Epithelial cell of esophagus (primary cell): ENCODE measurements at places on chromosomes 7 and 10.

DNA sequence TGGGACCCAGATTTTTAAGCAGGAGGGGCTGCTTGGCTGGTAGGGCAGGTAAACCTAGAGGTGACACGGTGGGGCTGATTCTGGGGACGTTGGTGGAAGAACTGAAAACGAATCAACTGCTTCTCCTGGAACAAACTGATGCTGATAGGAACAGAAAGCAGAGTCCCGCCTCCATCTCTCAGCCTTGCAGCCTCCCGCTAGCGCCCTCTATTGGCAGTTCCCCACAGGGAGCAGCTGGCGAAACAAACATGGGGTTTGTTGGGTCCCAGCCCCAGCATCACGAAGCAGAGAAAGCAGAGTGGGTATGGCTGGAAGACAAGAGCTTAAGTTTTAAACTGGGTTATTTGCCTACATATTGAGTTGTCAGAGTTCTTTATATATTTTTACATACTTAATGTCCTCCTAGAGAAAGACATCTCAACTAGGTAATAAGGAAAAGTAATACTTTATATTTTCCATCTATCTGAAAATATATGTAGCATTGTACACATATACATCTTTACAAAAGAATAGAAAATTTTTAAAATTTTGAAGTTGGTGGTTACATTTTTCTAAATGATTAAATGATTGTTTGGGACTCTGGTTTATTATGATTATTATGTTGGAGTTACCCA, 42.3 kb upstream of the FOXI2 start:
- DNase-seq, result peak; percentile 11

GRCh38 chr10:75884808-75885207, 453.4 kb downstream of the LRMDA start:
- no peak for DNase-seq

GRCh38 chr10:74901301-74901700, 74.9 kb downstream of the KAT6B start:
- no peak for DNase-seq

DNA sequence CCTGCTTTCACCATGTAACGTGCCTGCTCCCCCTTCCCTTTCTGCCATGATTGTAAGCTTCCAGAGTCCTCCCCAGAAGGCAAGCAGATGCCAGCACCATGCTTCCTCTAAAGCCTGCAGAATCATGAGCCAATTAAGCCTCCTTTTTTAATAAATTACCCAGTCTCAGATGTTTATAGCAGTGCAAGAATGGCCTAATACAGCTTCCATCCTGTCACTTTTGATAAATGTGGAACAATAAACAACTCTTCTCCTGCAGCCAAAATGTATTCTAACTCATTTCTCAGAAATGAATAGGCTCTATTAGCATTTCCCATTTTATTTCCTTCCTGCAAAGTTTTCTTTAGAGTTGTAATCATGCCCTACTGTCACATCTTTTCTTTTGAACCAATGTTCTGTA, 43.4 kb downstream of the C7orf25 start:
- DNase-seq, result no peak

DNA sequence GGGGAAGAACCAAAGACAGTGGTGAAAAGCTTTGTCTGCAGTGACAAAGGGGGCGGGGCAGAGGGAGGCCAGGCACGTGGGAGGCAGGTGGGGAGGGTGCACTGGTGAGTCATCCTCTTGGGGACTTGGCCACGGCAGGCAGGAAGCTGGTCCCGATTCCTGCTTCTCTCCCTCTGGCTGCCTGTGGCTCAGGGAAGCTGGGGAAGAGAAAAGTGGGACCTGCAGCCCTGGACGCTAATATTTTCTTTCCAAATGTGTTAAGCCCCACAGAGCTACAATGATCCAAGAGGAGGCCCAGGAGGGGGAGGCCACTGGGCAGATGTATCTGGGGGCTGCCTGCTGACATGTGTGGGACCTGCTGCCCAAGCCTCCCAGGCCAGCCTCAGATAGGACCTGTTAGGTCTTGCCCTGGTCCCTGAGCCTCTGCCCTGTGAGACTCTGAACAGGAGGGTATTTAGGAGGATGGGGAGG, 231.8 kb downstream of the KCNMA1 start:
- peak; percentile 67 for DNase-seq

DNA sequence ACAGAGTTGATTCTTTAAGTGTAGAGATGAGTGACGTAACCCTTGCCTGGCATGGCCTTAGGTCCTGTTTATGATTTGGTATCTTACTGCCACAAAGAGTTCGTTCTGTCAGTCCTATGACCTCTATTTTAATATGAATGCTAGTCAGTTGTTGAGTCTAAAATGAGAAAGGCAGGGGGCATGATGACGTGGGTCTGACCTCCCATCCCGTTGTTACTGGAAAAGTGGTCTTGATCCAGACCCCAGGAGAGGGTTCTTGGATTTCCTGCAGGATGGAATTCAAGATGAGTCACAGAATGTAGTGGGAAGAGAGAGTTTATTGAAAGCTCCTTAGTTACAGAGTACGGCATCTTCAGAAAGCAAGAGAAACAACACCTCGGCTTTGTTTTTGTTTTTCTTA, 317.0 kb upstream of the COBL start:
- no peak for DNase-seq

- no peak for DNase-seq
These were observed 295.9 kb downstream of the PTEN start for GRCh38 chr10:88159127-88159829.

DNA sequence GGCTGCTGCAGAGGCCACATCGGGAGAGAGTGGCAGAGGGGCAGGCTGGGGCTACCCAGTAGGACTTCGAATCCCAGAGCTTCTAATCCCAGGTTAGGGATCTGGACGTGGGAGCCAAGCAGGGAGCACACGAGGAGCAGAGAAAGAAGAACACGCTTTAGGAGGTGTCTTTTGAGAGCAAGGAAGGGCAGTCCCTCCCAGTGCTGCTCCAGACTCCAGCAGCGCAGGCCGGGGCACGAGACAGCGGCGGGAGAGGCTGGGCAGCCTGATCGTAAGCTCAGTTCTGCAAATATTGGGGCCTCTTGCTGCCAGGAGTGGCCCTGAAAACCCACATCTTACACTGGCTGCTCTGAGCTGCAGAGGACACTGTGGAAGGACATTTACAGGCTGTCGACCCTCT, 75.9 kb downstream of the HIPK2 start:
- DNase-seq, result no peak

GRCh38 chr7:75737856-75738603, 711 bp downstream of the HIP1 start:
- DNase-seq, result no peak

- no peak for DNase-seq
These were observed 27.8 kb upstream of the TMEM178B start for GRCh38 chr7:141045842-141046620.

DNA sequence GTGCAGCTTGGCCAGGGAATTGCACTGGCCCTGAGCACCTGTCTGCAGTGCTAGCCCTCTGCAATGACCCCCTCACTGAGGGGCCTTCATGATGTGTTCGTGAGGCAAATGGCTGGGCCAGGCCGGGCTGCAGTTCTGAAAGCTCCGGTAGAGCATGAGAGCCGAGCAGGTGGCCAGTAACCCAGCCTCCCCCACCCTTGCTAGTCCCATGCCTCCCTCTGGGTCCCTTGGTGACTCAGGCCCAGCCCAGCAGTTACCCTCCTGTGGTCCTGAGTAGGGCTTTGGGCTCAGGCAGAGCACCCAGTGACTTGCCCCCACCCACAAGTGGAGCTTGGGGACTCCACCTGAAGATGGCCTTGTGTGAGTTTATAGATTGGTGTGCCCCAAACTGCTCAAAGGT, 16.1 kb upstream of the CSGALNACT2 start:
- DNase-seq, result no peak

GRCh38 chr10:33739031-33739430, 404.6 kb upstream of the NRP1 start:
- DNase-seq, result no peak

- no peak for DNase-seq
These were observed 7.5 kb downstream of the EMX2 start for GRCh38 chr10:117550076-117550475.

DNA sequence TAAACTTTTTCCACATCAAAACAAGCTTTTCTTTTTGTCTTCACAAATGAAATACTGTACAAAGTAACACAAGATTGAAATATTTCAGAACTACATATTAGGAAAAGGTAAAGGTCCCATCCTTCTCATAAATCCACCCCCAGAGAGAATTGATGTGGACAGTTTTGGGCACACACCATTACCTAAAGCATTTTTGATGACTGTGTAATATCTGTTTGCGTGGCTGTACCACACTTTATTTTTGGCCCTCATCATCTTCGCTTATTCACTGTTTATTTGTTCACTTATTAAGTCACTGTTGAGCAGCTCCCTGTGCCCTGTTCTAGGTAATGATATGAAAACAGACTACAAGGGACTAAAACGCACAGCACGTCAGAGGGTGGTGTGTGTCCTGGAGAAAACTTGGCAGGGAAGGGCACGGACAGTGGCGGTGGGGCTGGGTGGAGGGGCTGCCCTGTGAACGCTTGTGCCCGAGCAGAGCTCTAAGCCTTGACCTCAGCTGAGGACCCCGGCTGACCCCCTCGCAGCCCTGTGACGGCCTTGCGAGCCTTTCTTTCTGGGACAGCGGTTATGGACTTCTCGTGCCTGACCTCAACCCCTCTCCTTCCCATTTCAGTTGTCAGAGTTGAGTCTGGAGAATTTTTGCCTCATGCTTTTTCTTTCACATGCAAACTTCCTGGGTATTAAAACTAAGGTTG, 241.3 kb downstream of the EMX2 start:
- DNase-seq, result no peak

DNA sequence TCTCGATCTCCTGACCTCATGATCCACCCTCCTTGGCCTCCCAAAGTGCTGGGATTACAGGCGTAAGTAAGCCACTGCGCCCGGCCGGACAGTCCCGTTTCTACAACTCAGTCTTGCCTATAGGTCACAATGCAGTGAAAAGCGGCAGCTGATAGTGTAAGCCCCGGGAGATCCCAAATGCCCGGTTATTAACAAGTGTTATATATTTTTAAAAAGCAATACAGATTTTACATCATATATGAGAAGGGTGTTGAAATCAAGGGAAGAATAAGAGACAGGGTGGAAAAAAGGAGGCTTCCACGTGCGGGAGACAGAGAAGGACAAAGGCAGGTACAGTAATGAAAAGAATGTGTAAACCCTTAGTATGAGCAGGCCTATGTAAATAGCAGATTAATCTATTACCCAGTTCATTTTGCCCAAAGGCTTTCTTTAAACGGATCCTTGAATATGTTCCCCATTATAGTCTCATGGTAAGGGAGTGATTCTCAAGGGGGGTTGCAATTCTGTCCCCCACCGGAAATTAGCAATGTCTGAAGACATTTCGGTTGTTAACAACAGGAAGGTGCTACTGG, 170.8 kb downstream of the PDE1C start:
- DNase-seq, result no peak

DNA sequence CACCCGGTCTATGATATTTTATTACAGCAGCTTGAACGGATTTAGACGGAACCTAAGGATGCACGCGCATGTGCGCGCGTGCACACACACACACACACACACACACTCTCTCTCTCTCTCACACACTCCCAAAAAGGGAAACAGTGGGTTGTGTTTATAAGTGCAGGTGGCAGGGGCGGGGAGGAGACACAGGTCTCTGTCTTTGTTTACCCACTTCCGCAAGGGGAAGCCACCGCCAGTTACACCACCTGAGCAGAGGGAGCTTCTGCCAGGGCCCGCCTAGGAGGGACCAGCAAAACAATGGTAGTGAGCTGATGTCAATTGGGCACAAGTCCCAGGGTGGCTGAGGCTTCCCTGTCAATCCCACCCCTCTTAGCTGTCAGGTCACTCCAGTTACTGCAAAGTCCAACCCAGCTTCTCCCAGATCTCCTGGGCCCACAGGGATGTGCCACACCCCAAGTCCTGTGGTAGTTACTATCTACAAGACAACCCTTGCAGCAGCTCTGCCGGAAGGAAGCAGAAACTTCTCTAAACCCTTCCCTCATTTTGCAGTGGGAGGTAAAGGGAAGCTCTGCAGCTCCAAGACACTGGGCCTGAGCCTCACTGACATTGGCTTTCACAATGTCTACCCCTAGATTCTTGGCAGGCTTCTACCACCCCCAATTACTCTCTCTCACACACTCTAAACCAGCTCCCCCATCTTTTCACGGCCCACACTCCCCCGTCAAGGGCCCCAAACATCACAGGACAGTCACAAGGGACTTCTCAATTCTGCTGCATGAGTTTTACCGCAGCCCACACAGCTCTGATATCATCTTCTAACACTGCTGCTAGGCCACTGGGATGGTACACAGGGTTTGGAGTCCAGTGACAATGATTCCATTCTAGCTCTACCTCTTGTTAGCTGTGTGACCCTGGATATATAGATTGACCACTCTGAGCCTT, 17.6 kb downstream of the ANXA11 start:
- DNase-seq, result no peak

GRCh38 chr7:56287429-56288138, 171.4 kb upstream of the NUPR2 start:
- DNase-seq, result peak; percentile 29

GRCh38 chr7:50714857-50715256, 67.8 kb downstream of the GRB10 start:
- DNase-seq, result peak; percentile 85

DNA sequence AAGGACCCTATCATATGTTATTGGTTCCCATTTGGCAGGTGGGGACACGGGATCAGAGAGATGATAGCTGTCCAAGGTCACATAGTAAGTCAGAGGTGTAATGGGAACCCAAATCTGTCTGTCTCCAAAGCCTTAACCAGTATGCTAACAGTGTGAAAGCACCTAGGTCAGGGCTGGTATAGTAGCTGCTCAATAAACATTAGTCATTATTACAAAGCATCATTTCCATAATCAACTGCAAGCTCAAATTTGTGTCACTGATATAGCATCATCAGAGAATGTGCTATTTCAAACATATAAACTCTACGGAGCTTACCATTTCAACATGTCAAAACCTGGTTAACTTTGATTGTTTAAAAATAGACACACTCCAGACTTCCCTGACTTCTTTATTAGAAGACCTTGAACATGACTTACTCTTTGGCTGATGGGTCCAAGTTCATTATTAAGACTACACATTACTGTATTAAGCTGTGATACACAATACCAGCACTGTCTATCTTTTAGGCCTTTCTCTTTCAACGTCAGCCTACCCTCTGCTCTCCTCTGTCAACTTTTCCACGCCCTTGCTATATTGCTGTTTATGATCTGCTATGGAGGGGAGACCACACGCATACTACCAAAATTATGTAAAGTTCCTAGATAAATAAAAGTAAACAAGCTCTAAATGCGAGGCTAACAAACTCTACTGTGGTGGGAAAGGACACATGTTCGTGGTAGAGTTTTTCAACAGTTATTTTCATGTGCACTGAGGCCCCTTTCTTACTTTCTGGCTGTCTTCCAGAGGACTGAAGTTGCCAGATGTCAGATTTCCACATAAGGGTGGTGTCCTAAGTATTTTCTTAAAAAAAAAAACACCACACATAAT, 33.6 kb downstream of the DNMBP start:
- DNase-seq, result peak; percentile 43

DNA sequence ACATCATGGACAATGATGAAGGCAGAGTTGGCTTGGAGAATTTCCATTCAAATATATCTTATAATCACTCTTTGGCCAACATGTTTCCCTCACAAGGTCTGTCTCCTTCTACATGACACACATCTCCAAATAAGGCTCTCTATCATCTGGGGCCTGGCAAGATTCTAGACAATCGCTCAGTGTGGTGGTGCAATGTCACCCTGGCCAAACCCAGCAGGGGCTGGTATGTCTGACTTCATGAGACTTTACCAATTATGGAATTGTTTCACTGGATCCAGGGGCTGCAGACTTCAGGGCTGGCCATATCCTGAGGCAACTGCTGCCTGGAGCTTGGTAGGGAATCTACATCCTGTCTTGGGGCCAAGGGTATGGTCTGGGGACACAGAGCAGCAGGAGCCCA, 319.0 kb downstream of the PLXNA4 start:
- DNase-seq, result no peak
